Dermis microvascular lymphatic vessel endothelial cell (primary cell): ENCODE measurements at places on chromosomes 16 and 17. TPM values are rescaled to one million over a fixed set of nuclear protein-coding genes. Genes with fewer than 3 reads are reported as not detected.

DNA sequence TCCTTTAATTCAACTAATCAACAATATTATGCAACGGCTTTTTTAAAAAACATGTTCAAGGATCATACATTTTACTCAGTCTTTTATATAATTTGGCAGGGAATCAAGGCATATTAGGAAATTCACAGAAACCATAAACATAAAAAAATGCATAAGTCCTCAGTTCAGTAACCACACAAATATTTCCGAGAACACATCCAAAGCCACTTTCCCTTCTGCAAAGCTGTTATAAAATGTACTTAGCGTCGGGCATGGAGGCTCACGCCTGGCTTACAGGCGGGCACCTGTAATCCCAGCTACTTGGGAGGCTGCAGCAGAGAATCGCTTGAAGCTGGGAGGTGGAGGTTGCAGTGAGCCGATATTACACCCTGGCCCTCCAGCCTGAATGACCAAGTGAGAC, 9.7 kb upstream of the ZC3H7A start:
- no peak for DNase-seq

DNA sequence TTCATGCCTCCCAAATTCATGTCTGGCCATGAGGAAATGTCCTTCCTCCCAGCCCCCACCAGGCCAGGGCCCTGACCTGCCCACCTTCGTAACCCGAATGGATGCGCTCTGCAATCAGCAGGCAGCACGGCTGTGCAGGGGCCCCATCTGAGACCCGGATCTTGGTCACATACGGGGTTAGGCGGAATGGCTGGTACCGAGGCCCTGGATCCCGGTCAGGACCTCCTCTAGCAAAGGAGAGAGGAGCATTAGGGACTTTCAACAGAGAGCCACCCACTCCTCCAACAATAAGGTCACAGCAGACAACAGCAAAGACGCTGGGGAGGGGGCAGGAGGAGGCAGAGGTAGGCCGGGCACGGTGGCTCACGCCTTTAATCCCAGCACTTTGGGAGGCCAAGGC, 3.6 kb downstream of the PER1 start:
- DNase-seq = no peak

DNA sequence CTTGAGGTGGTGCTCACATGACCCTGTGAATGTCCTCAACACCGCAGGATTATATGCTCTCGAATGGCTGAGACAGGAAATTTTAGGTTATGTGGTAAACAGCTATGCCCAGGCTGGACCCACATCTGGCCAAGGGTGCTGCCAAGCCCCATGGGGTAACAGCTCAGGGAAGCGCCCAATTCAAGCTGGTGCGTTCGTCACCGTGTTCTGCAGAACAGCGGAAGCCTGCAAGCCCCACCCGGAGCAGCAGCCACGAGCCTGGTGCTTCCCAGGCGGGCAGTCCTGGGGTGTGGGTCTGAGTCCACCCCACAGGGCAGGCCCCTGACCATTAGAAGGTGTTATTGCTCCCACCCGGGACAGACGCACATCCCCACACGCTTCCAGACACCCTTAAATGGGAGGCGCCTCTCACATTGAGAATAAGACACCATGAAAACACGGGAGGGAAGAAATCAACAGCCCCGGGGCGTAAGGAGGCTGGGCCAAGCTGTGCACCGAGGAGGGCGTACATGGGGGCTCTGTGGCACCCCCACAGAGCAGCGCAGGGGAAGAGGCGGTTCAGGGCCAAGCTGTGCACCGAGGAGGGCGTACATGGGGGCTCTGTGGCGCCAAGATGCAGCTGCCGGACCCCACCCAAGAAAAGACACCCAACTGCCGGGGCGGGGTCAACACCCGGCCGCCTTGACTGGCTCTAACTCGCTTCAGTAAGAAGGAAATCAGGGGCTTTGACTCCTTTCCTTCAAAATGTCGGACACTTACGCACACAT, 2.9 kb upstream of the CYBA start:
- DNase-seq = no peak

DNA sequence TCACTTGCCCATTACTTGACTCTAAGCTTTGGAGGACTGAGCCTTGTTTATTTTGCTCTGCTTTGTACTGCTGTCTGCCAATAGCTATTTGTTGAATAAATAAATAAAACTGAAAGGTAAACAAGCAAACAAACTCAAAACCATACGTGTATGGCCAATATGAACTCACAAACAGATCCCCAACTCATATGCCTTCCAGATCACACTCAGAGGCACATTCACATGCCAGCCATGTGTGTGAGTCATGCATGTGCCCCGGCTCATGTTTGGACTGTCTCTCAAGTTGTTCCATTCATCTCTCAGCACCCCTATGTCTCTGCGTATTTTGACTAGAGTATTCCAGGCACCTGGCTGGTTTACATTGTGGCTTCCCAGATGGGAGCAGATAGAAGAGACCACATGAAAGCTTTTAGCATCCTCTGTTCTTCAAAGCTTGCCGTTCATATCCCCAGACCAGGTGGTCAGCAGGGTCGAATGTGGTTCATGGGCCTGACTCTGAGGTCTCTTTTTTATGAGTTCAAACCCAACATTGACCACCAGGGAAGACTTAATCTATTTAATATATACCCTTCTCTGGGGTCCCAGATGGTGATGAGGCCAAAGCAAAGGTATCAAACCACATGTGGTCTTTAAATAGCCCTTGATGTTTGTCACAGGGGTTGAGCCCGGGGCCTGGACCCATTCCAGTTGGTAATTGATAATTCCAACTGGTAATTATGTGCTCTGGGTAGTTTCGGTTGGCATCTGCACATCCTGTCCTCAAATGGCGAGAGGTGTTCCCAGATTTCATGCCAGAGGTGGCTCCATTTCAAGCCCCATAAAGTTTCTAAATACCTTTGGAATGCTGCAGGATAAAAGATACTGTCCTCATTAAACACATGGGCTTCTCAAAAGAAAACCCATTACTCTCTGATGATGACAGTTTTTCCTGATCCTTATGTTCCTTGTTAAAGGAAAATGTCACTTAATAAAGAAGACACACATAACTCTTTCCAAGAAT, 287.3 kb upstream of the MAF start:
- no peak for DNase-seq

DNA sequence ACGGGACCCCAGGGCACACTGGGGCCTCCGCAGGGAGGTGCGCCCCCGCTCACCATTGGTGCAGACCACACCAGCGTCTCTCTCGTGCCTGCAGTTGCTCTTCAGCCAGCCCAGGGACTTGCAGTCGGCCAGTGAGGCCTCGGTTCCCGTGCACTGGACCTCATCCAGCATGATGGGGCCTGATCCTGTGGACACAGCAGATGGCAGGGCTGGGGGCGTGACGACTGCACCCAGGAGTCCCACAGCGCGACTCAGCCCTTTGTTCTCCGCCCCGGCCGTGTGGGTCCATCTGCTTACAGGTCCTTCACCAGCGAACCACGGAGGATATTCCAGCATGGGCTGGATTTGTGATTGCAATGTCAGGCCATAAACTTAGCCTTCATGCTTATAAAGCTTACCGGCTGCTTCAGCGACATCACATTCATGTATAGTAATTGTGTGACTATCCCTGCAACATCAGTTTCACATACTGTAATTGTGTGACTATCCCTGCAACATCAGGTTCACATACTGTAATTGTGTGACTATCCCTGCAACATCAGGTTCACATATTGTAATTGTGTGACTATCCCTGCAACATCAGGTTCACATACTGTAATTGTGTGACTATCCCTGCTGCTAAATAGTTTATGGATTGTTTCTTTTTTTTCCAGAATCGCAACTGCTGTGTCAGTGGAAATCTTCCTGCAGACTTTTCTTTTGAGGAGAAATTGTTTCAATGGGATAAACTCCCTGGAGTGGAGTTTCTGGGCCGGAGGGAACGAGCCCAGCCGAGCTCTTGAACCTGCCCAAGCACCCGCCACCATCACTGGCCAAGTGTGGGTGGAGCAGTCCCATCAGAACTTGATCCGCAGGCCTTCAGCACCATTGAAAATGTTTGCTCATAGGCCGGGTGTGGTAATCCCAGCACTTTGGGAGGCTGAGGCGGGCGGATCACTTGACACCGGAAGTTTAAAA, 4.8 kb downstream of the LGALS3BP start:
- peak; percentile 70 for DNase-seq

DNA sequence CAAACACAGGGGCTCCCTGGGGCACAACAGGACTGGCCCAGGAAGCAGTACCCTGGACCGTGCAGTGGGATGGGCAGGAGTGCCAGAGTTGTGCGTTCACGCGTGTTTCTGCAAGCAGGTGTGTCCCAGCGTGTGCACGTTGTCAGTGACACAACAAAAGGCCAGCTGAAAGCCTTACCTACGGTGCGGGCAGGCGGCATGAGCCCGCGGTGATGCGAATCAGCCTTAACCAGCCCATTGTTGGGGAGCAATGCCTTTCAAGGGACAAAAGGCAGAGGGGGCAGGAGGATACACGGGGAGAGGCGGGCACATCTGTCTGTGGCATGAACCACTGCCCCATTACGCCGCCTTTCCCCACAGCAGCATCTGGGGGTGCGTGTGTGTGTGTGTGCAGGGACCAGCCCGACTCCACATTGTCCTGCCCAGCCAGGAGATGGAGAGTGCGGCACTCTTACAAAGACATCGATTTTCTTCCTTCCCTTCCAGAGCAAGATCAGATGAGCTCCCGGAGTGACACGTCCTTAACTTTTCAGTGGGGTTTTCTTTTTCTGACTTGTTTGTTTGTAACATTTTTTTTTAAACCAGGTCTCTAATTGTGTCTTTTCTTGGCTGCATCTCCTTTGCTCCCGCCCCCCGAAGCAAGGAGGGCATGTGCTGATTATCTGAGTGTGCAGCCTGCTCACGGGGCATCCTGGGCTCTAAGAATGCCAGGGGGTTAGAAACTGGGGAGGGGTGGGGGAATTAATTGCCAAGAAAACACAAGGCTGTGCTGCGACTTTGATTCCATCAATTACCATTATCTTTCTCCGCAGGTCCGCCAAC, 158.1 kb downstream of the ZNF423 start:
- no peak for DNase-seq

- no peak for DNase-seq
These were observed 83.0 kb downstream of the EMP2 start for GRCh38 chr16:10497132-10498101.

DNA sequence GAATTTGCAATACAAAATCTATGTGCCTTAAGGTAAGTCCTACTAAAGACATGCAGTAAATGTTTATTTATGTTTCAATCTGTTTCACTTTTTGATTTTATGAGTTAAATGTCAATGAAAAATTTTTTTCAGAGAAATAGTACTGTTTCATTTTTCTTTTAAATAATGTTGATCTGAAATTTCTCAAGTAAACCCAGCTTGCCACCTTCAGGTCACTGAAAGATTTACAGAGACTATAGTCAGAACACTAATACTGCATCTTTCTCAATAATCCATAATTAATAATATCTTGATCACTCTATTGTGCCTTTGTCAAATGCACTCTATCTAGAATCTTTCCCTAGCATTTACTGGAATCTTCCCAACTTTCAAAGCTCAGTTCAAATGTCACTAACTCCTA, 6.5 kb upstream of the DHX40 start:
- no peak for DNase-seq

- DNase-seq = no peak
These were observed 47.6 kb upstream of the MGAT5B start for GRCh38 chr17:76820561-76820960.

DNA sequence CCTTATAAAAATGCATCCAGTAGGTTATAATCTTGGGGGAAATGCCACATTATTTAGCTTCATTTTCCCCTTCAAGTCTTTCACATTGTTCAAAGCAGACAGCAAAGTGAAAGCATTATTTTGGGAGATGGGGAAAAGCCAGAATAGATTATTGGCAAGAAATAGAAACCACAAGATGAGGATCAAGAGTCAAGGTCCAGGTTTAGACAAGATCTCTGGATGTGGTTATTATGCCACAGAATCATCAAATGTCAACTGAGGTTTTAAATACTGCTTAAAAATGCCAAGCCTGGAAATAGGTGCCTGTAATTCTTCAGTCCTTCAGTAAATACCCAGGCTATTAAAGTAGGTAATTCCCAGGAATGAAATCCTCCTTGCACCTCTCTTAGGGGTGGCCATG, 65.1 kb upstream of the ALOX12 start:
- no peak for DNase-seq

- no peak for DNase-seq
These were observed 126.0 kb upstream of the ERCC4 start for GRCh38 chr16:13793841-13794409.

DNA sequence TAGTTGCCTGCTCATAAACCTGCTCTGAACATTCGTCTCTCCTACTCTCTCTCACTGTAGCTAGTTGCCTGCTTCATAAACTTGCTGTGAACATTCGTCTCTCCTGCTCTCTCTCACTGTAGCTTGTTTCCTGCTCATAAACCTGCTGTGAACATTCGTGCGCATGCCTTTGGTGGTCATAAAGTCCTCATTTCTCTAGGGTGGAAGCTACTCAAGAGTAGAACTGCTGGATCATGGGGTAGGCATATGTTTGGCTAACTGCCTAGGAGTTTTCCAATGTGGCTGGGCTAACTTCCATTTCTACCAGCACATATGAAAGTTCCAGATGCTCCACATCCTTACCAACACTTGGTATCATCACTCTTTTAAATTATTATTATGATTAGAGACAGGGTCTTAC, 174.6 kb upstream of the RPH3AL start:
- DNase-seq = no peak

DNA sequence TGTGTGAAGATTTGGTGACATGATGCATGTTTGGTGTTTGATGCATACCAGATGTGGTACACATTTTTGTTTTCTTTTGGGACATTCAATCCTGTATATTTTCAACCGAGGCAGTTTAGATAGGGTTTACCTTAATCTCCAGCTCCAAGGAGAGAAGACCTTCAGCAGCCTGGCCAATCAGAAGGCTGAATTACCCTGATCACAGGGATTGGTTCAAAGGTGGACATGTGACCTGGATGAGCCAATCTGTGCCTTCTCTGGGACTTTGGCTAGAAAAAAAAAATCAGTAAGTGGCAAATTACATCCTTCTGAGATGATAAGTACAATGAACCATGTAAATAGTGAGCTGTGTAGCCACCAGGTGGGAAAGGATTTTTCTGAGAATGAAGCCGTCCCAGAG, 205.1 kb downstream of the SHISA9 start:
- DNase-seq = no peak

GRCh38 chr17:43620581-43620980, 41.1 kb downstream of the MEOX1 start:
- no peak for DNase-seq

- DNase-seq = no peak
These were observed 39.0 kb downstream of the TK2 start for GRCh38 chr16:66510711-66511601.

DNA sequence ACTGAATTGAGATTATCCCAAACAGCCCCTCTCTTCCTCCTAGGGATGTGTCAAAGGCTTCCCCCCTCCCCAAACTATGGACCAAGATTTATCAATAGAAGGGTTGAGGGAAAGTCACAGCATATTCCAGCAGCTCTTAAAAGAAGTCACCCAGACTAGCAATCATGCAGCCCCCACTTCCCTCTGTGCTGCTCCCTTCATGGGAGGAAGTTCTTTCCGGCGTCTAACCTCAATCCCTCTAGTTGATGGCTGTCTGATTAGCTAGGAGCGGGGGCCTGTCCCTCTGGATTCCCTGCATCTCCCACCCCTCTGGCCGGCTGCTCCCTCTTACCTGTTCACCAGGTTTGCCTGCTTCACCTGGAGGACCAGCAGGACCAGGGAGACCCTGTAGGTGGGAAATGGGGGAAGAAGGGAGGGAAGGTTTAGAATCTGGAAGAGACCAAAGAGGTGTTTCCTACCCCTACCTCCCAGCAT, 9.2 kb downstream of the COL1A1 start:
- DNase-seq = no peak

The ATP1B2 gene
- total RNA-seq = not detected in 2 replicates

The NLRC5 gene
- total RNA-seq = 16.6 and 16.7 TPM in 2 replicates

The C16orf96 gene
- total RNA-seq = not detected in 2 replicates

The FAM83G gene
- 7.2 and 11.3 TPM in 2 replicates for total RNA-seq

The CPNE7 gene
- 0.25 and 2.4 TPM in 2 replicates for total RNA-seq

The DPEP3 gene
- 0.13 TPM in 1 of 2 replicates, not detected in the other for total RNA-seq

The OR1F1 gene
- total RNA-seq = not detected in 2 replicates

The KRTAP3-2 gene
- not detected in 2 replicates for total RNA-seq

The MARVELD3 gene
- 0.39 and 0.51 TPM in 2 replicates for total RNA-seq
